ENCODE measurements at places on chromosomes 5 and 9.

DNA sequence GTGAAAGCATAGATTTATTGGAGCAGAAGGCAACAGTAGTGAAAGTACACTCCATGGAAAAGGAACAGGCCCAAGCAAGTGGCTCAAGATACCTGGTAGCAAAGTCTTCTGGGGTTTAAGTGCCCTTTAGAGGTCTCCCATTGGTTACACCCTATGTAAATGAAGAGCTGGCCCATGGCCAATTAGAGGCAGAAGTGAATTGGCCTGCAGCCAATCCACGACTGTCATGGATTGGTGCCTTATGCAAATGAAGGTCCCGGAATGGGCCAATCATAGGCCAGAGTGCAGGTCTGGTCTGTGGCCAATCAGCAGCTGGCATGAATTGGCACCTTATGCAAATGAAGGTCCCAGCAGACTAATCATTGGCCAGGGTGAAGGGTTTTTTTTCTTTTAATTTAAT lies 64.2 kb upstream of the PCSK5 start:
- DNase-seq = no peak

DNA sequence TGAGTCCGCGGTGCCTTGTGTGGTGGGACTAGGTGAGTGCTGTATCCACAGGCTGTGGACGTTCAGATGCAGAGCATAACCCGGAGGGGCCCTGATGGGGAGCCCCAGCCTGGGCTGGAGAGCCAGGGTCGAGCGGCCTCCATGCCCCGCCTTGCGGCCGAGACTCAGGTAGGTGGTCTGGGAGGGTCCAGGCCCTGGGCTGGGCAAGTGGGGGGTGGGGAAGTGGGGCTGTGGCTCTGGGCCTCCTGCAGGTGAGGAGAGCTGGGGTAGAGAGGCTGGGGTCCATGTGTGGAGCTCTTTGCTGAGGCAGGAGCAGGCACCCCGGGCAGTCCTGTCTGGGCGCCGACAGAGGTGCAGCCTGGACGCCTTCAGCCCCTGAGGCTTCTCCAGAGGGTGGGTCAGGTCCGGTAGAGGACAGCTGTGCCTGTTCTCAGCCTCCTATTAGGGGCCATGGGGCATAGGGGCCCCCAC lies 241.1 kb downstream of the CACNA1B start:
- no peak for DNase-seq

DNA sequence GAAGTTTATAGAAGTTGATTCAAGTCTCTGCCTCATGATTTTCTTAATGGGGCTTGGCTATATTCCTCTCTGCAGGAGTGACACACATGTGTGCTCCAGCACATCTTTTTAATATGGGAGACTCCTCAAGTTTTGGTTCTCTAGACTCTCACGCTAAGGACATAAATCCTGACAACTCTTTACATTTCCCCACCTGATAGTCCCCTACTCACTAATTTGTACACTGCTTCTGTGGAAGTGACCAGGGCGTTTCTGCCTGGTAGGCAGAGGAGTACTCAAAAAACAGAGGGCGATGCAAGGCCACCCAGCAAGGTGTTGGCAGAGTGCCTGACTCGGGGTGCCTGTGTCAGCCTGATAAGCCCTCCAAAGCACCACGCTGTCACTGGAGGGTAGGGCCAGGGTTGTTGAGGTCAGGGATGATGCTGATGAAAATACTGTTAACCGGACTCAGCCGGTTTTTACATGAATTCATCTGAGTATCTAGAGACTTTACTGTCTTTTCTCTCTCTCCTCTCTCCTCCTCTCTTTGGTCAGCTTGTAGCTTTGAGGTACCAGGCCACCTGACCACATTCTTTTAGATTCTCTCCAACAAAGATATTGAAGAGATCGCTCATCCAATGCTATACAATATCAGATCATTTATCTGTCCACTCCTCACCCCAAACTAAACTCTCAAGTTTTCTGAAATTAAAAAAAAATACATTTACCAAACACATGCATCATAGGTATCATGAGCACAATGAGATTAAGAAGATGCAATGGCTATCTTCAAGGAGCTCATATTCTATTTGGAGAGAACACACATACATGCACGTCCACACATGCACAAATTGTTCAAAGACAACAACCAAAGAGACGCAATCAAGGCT lies 205.2 kb downstream of the PIK3R1 start:
- DNase-seq = no peak

- DNase-seq = no peak
Measured at GRCh38 chr9:114884787-114885452, 45.5 kb downstream of the TNFSF8 start.

DNA sequence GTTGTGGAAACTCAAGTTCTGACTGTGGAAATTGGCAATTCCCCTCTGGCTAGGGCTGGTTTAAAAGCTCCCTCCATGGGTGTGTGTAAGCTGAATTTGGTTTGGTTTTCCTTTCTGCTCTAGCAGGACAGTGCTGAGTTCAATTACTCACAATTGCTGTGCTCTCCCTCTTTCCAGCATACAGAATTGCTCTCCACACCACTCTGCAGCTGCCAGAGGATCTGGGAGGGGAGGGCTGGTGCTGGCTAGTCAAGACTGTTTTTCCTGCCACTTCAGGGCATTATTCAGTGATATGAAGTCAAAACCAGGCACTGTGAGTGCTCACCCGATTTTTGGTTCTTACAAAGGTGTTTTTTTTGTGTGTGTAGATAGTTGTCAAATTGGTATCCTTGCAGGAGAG lies 336.9 kb upstream of the SLC24A2 start:
- no peak for DNase-seq

DNA sequence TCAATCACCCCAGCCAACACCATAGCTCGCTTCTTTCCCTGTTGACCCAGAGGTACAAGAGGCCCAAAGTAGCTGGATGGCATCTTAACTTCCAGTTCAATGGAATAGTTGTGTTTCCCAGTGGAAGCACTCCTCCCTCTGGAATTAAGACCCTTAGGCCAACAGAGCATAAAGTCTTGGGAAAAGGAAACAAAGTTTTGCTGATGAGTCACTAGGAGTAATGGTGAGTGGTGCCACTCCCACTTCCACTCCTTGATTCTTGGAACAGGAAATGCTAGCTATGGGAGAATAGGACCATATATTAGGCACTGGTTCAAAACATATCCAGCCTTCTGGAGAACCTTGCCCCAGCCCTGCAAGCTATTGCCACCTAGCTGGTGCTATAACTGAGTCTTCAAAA lies 44.7 kb upstream of the LMX1B start:
- no peak for DNase-seq

GRCh38 chr9:27196383-27196782 lies 87.4 kb downstream of the TEK start:
- no peak for DNase-seq

DNA sequence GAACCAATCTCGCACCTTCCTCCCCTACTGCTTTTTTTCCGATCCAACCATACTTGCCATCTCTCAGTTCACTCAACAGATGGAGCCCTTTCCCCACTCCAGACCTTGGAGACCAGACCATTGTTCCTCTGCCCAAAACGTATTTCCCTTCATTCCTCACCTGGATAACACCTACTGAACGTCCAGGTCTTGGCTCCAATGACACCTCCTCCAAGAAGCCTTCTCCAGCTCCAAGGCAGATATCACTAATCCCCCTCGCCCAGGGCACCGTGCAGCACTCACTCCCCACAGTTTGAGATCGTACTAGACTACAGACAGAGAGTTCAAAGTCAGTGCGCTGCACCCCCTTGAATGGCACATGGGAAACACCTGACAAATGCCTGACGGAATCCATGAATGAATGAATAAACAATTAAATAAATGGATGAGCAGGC lies 47.1 kb upstream of the AKNA start:
- DNase-seq = no peak

GRCh38 chr5:39202597-39203274 lies 16.6 kb downstream of the FYB1 start:
- no peak for DNase-seq

DNA sequence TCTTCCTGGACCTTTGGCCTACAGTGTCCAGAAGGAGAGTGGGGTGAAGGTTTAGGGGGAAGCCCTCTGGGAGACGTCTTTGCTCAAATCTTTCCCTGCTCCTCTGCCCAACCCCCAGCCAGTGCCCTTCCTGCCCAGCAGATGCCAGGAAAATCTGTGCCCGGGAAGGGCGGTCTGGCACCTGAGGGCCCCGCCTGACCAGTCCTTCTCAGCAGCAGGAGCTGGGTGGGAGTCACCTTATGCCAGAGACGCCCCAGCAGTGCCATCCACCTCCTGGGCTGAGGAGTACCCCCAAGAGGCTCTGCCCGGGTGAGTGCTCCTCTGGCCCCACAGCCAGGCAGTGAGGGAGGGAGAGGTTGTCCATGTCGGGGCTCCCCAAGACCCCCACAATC lies 14.9 kb upstream of the CERCAM start:
- no peak for DNase-seq

DNA sequence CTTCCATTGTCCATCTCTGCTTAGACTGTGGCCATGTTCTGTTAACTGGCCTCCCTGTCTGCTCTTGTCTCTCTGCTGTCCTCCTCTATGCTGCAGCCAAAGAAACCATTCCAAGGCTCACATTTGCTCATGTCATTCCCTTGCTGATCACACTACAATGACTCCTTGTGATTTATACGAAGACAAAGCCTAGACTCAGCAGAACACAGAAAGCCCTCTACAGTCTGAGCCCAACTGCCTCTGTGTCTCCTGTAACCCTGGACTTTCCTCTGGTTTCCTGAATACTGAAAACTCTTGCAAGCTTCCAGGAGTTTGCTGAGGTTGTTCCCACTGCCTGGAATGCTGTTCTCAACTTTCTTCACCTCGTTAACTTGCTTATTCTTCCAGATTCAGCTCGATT lies 191.8 kb downstream of the TMEM38B start:
- no peak for DNase-seq

DNA sequence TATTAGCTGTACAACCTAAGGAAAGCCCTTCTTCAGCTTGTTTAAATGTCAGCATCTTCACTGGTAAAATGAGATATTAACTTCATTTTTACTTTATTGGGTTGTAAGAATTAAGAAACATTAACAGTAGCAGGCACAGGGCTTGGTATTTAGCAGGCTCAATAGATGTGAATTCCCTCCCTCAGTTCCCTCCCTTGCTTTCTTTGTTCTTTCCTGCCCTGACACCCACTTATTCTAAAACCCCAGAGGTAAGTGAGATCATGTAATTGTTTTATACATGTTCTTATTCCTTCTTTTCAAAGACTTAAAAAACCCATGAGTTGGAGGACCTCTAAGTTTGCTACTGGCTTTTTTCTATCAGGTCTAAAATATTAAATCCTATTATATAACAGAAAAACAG lies 73.3 kb upstream of the IFNK start:
- no peak for DNase-seq

DNA sequence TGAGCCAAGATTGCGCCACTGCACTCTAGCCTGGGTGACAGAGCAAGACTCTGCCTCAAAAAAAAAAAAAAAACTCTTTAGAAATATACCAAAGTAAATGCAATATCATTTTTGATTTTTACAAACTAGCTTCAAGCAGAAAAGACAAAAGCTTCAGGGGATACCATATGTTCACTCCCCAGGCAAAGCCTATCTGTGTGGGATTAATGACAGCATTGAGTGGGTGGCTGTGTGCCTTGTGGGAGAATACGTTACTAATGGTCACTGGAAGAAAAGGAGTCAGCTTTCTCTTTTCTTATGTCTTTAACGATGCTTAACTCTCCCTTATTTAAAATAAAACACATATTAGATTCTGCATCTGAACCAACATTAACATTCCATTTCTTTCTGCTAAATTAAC lies 1.9 kb downstream of the PCA3 start:
- DNase-seq = no peak

GRCh38 chr5:54985301-54986268 lies at the start of gene ESM1:
ESM1 (minus strand) TSS chr5:54985593; CDS start chr5:54985517, 76 bp downstream.
- DNase-seq = no peak

GRCh38 chr5:91156242-91156641 lies 226.9 kb downstream of the ARRDC3 start:
- no peak for DNase-seq

DNA sequence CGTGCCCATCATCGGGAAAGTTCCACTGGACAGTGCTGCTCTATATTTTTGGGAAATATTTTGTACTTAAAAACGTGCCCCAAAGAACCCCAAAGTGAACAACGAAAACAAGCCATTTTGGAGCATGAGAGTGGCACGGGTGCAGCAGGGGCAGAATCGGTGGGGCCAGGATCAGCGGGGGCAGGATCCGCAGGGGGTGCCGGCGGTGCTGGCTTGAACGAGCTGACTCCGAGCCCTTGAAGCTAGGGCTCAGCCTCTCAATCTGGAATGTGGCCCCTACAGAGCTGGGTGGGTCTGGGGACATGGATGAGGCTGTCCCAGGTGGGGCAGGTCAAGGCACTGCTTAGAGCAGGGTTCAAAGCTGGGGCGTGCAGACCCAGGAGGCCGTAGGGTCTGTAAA lies 104.7 kb upstream of the COL5A1 start:
- DNase-seq = no peak

DNA sequence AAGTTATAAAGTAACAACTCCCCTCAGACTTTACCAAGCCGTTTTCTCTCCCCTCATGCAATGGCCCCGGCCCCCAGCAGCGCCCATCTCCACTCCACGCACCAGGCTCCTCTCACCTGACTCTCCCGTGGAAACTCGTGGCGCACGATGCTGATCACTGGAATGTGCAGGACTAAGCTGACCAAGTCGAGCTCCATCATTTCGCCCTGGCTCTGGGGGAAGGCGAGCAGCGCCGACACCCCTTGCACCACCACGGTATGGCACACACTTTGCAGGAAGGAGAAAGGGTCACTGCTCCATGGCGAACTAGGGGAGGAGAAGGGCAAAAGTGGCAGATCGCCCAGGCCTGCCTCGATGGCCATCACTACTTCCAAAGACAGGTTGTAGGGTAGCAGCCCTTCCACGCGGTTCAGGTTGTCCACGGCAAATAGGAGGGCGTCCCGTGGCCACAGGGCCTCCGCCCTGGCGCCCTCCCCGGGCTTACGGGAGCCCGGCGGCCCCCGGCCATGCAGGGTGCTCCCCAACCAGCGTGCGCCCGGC lies 1.2 kb downstream of the GRIN3A start:
- no peak for DNase-seq

DNA sequence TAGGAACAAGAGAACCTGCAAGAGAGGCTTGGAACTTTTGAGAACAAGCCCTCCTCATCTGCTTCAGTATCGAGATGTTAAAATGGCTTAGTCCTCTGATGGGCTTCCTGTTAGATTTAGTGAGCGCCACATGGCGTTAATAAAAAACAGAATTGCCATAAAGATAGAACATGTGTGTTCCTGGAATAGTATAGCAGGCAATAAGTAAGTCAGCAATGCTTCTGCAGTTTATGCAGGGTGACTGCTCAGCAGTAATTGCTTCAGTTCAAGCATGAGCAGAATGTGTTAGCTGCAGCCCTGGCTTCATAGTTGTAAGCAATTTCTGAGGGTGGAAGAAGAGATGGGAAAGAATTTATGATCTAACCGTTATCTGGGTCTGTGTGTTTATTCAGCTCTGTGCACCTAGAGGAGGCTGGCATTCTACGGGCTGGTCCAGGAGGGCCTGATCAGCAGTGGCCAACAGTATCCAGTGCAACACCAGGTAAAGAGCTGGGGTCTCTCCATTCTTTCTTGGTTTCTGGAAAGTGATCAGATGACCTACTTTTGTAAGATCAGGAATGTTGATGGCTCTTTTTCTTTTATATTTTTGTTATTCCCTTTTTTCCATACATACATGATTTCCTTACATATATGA lies 15.9 kb downstream of the PCDHAC2 start:
- no peak for DNase-seq

GRCh38 chr9:137694962-137695875 lies 76.4 kb downstream of the EHMT1 start:
- DNase-seq = no peak

Measured in T-helper 22 cell (primary cell).